Prostate gland (tissue), 2 donors: ENCODE measurements at places on chromosomes 7 and 10. TPM values are rescaled to one million over a fixed set of nuclear protein-coding genes. Genes with fewer than 3 reads are reported as not detected.
A peak's percentile ranks its signal among the peaks of the same experiment; 100 is the strongest.

Gene TES
- 46.6 TPM for total RNA-seq

Gene KCNH2
- 10.1 TPM for total RNA-seq

Gene CYP2C19
- total RNA-seq = not detected

GRCh38 chr10:124939290-124939689 is 2.6 kb upstream of the ZRANB1 start:
- no peak overlapping the region for H3K27ac ChIP-seq
- H3K4me1 ChIP-seq = peaks cover 7% of the 10 kb centered on the region
- no peak overlapping the region for H3K4me3 ChIP-seq
- no peaks in the 10 kb centered on the region for H3K36me3 ChIP-seq
- H3K27me3 ChIP-seq = no peaks in the 10 kb centered on the region
- no peak for DNase-seq

DNA sequence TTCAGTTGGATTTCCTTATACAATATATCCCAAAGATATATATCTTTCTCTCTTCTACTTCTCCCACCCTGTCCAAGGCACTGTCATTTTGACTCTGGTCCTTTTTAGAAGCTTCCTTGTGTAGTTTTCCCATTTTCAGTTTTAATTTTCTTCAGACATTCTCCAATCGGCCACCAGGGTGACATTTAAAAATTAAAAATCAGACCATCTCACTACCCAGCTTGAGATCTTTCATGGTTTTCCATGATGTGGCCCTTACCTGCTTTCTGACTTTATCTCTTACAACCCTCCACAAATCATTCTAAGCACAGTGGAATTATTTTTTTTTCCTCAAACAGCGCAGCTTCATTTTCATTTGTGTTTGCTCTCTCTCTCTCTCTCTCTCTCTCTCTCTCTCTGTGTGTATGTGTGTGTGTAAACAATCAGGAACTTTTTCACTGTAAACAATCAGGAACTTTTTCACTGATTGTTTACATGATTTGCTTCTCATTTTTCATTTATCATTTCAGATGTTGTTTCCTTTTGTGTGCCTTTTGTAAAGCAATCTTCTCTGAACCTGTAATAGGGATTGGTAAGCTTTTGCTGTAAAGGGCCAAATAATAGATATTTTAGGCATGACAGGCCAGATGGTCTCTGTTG is 348.9 kb downstream of the ATRNL1 start:
- no peaks in the 10 kb centered on the region for H3K27me3 ChIP-seq
- no peak for DNase-seq
- no peaks in the 10 kb centered on the region for H3K4me1 ChIP-seq
- H3K27ac ChIP-seq = no peak overlapping the region
- no peaks in the 10 kb centered on the region for H3K36me3 ChIP-seq

DNA sequence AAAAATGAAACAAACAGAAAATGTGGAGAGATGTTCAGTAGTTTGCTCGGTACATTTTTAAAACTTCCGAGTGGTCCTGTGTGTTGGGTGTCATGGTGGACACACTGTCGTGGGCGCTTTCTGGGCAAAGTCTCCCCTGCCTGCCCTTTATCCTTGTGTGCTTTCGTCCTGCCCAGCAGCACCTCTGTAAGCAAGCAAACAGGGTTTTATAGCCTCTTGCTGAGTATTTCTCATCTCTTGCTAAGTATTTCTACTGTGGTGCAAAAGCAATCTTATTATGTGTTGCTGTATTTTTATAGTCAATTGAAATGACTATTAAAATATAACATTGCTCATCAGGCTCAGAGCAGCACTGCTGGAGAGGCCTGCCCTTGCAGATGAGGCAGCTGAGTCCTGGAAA is 48.7 kb downstream of the DOCK1 start:
- H3K27ac ChIP-seq = no peak overlapping the region
- DNase-seq = no peak
- H3K27me3 ChIP-seq = no peaks in the 10 kb centered on the region
- H3K4me3 ChIP-seq = no peak overlapping the region
- no peaks in the 10 kb centered on the region for H3K4me1 ChIP-seq
- no peaks in the 10 kb centered on the region for H3K36me3 ChIP-seq

Gene EPDR1
- total RNA-seq = 77.8 TPM

- no peak for DNase-seq
- H3K36me3 ChIP-seq = no peaks in the 10 kb centered on the region
- H3K27me3 ChIP-seq = no peaks in the 10 kb centered on the region
- H3K4me1 ChIP-seq = peaks cover 2% of the 10 kb centered on the region
- peak overlapping the region; percentile 71 for H3K27ac ChIP-seq
- no peak overlapping the region for H3K4me3 ChIP-seq
Observed at GRCh38 chr10:4281190-4281825, 496.3 kb upstream of the KLF6 start.

Gene AKR1C1
- total RNA-seq = 7.4 TPM

GRCh38 chr7:39341083-39341482 is 225.1 kb upstream of the YAE1 start:
- H3K36me3 ChIP-seq = no peaks in the 10 kb centered on the region
- H3K27ac ChIP-seq = no peak overlapping the region
- no peaks in the 10 kb centered on the region for H3K27me3 ChIP-seq
- H3K4me3 ChIP-seq = no peak overlapping the region
- no peak for DNase-seq

Gene SEMA4G
- total RNA-seq = 31.0 TPM

Gene KCP
- not detected for total RNA-seq

- H3K4me1 ChIP-seq = no peaks in the 10 kb centered on the region
- no peaks in the 10 kb centered on the region for H3K27me3 ChIP-seq
- no peaks in the 10 kb centered on the region for H3K36me3 ChIP-seq
- no peak overlapping the region for H3K4me3 ChIP-seq
- H3K27ac ChIP-seq = no peak overlapping the region
Observed at GRCh38 chr7:140275069-140275965, 98.5 kb upstream of the KDM7A start.

- peaks cover 1% of the 10 kb centered on the region for H3K27me3 ChIP-seq
- H3K27ac ChIP-seq = no peak overlapping the region
- H3K4me1 ChIP-seq = no peaks in the 10 kb centered on the region
- no peaks in the 10 kb centered on the region for H3K36me3 ChIP-seq
Observed at GRCh38 chr10:11437391-11438142, 173.9 kb downstream of the USP6NL start.

- no peaks in the 10 kb centered on the region for H3K36me3 ChIP-seq
- no peak overlapping the region for H3K27ac ChIP-seq
- no peak for DNase-seq
Observed at GRCh38 chr7:123615344-123615743, 13.7 kb downstream of the ASB15 start.

Gene ZCCHC24
- total RNA-seq = 20.8 TPM

DNA sequence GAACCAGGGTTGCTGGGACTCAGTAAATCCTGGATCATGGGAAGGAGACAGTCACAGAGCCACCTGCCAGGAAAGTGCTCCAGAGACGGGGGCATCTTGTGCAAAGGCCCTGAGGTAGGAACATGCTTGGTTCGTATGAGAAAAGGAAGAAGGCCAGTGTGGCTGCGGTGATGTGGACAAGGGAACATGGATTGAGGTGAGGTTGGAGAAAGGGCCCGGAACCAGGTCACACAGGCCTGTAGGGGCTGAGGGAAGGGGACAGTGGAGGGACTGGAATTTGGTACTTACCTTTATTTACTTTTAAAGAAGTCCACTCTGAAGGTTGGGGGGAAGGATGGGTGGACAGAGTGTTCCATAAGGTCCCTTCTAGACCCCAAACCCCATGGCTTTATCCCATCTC is 32.9 kb upstream of the CXCL12 start:
- H3K27me3 ChIP-seq = no peaks in the 10 kb centered on the region
- H3K36me3 ChIP-seq = no peaks in the 10 kb centered on the region
- no peak overlapping the region for H3K27ac ChIP-seq
- H3K4me1 ChIP-seq = no peaks in the 10 kb centered on the region
- no peak overlapping the region for H3K4me3 ChIP-seq

- DNase-seq = no peak
- no peak overlapping the region for H3K27ac ChIP-seq
- no peak overlapping the region for H3K4me3 ChIP-seq
- H3K36me3 ChIP-seq = no peaks in the 10 kb centered on the region
Observed at GRCh38 chr10:14562218-14563075, 212.2 kb downstream of the FAM107B start.

DNA sequence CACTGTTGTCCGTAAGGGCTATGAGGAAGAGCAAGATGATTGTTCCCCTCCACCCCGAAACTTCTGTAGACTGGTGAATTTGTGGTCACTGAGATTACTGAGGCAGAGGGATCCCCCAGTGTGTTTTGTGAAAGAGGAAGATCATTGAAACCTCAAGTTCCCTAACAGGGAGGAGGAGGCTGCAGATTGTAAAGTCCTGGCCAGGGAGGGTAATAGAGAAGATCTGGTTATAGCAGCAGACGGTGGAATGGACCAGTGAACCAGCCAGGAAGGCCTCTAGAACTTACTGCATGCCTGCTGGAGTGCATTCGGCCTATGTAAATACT is 31.1 kb downstream of the LMTK2 start:
- no peak for DNase-seq
- H3K27ac ChIP-seq = no peak overlapping the region
- no peak overlapping the region for H3K4me3 ChIP-seq
- no peaks in the 10 kb centered on the region for H3K36me3 ChIP-seq
- no peaks in the 10 kb centered on the region for H3K4me1 ChIP-seq
- no peaks in the 10 kb centered on the region for H3K27me3 ChIP-seq

DNA sequence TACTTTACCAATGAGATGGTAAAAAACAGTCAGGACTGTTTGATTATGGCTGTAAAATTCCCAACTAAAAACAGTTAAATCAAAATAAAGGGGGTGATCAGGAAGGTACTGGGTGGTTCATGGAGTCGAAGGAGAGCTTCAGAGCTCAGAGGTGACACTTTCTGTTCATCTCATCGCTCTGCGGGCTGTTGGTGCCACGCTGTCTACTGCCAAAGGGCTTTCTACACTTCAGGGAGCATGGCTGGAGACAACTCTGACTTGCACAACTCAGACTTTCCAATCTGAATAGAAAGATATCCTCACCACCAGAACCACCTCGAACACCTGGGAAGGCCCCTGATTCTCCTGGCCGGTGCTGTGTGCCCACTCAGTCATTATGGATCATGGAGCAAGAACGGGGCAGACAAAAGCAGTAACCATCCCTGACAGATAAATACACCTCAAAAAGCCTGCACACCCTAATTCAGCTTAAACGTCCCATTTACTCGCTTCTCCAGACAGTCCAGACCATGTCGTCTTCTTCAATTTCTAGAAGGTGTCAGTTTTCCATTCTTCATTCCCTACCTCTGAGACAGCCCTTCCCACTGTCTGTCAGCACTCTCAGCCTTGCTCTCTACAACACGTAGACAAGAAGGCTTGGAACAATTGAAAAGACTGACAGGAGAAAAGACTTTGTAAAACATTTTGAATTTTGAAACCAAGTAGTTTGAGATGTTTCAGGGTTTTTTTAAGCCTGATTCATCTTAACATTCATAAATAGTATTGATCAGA is 348.7 kb upstream of the NFE2L3 start:
- H3K4me1 ChIP-seq = no peaks in the 10 kb centered on the region
- no peak overlapping the region for H3K27ac ChIP-seq
- H3K27me3 ChIP-seq = no peaks in the 10 kb centered on the region
- no peak for DNase-seq
- no peaks in the 10 kb centered on the region for H3K36me3 ChIP-seq

DNA sequence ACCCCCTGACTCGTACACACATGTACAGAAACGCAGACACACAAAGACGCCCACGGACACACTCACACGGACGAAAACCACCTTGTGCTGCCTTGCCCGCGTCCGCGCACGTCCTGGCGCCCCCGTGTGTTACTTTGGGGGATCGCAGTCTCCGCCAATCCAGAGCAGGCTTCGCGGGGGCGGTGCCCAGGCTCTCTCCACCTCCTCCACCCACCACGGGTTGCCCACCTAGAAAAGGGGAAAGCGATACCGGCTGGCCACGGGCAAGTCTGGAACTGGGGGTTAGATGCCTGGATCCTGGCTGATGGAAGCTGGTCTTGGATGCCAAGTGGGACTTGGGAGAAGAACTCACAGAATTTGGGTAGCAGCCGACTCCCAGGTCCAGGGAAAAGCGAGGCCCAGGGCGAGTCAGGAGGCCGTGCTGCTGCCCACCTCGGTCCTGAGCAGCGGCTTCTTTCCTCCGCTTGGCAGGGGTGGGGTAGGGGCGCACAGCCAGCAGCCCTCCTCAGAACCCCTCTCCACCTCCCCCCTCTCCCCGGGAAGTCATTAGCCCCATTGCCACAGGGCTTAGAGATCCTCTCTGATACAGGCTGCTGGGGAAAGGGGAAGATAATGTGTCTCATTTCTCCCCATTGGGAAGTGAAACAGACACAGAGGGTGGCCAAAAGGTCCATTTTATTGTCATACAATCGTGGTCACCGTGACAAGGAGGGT is 4.6 kb upstream of the VGF start:
- DNase-seq = peak; percentile 47
- H3K27ac ChIP-seq = no peak overlapping the region
- H3K27me3 ChIP-seq = peaks cover 63% of the 10 kb centered on the region

DNA sequence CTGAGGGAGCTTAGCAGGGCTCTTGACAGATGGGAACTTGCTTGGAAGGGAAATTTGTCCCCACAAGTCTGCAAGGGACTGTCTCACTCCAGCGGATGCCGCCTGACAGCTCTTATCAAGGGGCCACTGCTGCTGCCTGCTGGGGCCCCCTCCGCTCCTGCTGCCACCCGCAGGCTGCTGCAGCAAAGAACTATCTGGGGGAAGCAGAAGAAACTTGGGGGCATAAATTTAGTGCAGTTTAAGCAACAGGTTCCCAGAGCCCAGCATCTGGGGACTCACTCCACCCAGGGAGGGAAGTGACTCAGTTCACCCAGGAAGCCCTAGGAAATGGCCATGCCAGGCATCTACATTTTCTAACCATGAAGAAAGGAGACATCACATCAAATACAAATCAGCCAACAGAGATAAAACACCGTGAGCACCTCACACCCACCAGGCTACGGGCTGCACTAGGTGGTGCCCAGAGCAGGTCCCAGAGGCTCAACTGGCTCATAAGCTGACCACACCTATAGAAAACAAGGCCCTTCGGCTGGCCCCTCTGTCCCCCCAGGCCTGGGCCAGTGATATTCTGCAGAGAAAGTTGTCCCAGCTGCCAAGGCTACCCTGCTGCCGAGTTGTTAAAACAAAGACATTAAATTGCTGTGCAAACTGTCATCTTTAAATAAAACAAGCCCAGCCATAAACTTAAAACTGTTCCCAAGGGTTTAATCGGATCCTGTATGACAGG is 3.7 kb downstream of the RGS10 start:
- DNase-seq = no peak
- H3K4me1 ChIP-seq = peaks cover 16% of the 10 kb centered on the region
- H3K4me3 ChIP-seq = no peak overlapping the region
- peak overlapping the region; percentile 73 for H3K27ac ChIP-seq
- no peaks in the 10 kb centered on the region for H3K27me3 ChIP-seq
- no peaks in the 10 kb centered on the region for H3K36me3 ChIP-seq

Gene WNT16
- 1.1 TPM for total RNA-seq

DNA sequence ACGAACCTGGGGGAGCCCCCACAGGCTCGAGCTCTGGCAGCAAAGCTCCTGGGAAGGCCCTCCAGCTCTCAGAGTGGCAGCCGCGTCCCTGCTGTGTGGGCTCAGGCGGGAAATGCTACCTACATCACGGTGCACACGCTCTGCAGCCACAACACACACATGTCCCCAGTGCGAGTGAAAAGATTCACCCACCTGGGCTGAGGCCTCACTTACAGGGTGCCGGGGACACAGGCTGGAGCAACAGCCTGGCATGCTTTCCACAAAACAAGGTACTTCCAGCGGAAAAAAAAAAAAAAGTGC is 410.4 kb upstream of the FOXK1 start:
- DNase-seq = no peak
- no peak overlapping the region for H3K4me3 ChIP-seq
- no peak overlapping the region for H3K27ac ChIP-seq
- no peaks in the 10 kb centered on the region for H3K27me3 ChIP-seq

Gene CALY
- not detected for total RNA-seq

Gene HOXA7
- 4.6 TPM for total RNA-seq

- no peak for DNase-seq
- no peaks in the 10 kb centered on the region for H3K36me3 ChIP-seq
- no peak overlapping the region for H3K4me3 ChIP-seq
- H3K27me3 ChIP-seq = no peaks in the 10 kb centered on the region
- H3K27ac ChIP-seq = no peak overlapping the region
Observed at GRCh38 chr10:60604342-60604741, 173.9 kb upstream of the CDK1 start.
